ENCODE measurements at places on chromosomes 4 and X.

GRCh38 chrX:109704563-109704962 lies 28.5 kb downstream of the ACSL4 start:
- no peak for DNase-seq

DNA sequence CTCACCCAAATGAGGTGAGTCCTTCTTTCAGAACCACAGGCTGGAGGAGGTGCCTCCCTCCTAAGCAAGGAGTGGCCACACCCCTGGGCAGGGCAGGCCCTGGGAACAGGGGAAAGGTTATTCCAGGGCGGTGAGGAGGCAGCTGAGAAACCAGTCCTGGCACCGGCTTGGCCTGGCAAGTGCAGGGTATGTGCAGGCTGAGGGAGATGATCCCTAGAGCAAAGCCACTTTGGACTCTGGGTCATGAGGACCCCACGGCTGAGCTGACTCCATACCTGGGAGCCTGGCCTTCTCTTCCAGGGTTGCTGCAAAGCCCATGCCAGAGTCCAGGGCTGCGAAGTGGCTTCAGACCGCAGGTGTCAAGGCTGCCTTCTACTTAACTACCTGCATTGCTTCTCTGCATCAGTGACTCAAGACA lies 49.5 kb upstream of the HELT start:
- DNase-seq = no peak

DNA sequence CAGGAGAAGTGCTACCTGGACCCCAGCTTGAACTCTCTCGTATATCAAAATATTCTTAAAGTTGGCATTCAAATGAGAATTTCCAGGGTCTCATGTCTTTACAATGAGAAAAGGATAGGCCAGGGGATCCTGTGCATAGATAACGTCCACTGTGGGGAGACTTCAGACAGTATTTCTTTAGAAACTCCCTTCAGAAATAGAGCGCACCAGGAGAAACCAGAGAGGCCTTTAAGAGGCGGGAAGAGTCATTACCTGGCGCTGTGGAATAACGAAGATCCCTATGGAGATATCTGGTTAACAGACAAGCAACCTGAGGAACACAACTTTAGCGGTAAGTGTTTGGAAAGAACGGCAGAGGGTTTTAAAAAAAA lies 600 bp downstream of the RADX start:
- DNase-seq = peak; percentile 3

DNA sequence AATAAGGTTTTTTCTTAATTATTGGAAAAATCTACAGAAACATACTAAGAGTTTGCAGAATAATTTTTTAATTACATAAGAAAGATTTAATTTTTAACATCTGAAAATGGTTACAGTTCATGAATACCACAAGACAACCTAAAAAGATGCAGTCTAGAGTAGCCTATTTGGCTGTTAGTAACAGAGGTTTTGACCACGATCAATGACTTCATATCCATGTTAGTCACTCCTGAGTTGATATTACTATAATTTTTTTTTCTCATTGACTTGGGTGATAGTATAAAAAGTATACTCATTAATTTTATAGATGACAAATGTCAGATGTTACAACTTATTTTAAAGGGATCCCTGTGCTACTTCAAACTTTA lies 272.5 kb downstream of the DCTD start:
- DNase-seq = no peak

DNA sequence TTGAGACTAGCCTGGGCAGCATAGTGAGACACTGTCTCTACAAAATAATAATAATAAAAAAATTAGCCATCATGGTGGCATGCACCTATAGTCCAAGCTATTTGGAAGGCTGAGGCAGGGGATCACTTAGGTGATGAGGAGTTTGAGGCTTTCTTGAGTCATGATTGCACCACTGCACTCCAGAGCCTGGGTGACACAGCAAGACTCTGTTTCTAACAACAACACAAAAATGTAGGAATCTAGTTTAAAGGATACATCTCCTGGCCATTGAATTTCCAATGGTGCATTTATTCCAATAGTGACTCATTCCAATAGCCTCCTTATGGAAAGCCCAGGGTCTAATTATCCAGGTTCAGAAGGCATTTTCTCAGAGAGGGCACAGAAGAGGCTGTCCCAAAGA lies 21.9 kb upstream of the HERC6 start:
- no peak for DNase-seq

- peak; percentile 20 for DNase-seq
Measured at GRCh38 chr4:56099378-56099786, 150.6 kb downstream of the CEP135 start.

DNA sequence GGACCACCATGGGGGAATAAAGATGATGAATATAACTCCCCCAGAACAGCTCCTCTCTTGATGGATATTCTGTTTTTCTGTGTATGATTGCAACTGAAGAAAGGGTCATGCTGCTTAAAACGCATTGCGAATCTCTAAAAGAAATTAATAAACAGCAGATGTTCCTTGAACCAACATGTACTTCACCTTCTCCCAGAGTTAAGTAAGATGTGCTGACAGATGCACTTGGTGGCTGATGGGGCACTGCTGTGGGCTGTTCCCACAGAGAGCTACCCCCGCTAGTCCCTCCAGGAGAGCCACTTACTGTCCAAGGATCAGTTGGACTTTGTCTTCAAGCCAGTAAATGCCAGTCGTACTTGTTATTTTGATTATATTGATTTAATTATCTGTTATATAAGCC lies 26.3 kb upstream of the C4orf54 start:
- no peak for DNase-seq

DNA sequence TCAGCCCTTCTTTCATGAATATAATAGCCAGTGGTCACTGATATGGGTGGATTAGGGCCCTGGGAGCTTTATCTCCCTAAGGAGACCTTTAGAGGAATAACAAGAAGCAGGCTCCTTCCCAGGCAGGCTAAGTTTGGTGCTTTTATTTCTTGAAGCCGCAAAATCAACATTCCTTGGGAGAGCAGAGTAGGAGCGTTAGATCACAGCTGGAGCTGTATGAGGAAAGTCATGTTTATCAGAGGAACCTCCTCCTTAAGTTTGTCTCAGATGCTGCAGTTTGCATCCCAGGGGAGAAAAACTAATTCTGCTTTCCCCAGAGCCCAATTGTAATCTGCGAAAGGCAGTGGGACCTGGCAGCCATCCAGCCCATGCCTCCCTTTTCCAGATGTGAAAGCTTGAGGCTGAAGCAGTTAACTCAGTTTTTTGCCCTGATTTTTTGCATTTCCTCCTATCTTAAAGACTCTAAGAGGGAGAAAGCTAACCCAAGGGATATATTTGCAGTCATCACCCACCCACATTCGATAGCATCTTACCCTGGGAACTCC lies 186.0 kb upstream of the FRMPD4 start:
- DNase-seq = no peak

GRCh38 chr4:122591196-122591595 lies 29.7 kb downstream of the IL21 start:
- no peak for DNase-seq

DNA sequence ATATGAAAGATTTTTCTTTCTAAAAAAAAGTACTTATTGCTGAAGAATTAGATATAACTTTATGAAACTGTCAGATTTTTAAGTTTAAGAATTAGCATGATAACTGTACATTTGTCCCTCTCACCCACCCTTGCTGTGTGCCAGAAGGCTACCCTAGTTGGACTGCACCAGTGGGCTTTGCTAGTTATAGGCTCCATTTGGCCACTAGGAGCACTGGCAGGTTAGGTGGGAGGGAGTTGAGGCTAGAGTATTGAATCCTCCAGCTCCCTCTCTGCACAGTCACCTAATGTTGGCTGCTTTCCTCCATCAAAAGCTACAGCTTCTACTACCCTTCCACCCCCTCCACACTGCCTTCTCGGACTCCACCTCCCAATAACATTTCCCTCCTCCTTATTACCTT lies 84.2 kb downstream of the TASL start:
- no peak for DNase-seq

- DNase-seq = no peak
Measured at GRCh38 chr4:71553605-71554004, 214.8 kb downstream of the SLC4A4 start.

DNA sequence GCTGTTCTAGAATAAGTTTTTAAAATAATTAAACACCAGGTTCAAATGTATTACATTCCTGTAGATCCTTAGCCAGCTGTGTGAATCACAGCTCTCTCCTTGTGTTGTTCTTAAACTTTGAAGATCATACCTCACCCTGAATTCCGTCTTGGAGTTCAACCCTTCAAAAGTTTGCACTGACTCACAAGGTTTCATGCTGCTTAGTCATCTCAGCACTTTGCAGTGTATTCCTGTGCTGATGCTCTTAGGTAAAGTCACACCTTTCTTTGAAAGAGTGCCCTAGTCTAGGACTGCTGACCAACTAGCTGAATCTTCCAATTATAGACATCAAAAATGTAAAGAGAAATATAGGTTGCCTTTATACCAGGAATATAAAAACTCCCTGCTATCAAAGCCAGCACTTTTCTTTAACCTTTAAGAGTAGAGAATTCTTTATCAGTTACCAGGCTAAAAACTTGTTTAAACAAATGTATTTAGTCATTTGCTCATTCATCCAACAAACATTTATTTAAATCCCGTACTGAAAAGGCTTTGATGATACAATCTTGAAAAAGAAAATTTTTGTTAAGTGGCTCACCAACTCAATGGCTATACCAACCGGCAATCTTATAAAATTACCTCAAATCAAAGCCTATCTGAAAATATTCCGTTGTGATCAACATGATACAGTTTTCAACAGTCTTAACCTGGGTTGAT lies 169.7 kb downstream of the RAP1GDS1 start:
- no peak for DNase-seq

DNA sequence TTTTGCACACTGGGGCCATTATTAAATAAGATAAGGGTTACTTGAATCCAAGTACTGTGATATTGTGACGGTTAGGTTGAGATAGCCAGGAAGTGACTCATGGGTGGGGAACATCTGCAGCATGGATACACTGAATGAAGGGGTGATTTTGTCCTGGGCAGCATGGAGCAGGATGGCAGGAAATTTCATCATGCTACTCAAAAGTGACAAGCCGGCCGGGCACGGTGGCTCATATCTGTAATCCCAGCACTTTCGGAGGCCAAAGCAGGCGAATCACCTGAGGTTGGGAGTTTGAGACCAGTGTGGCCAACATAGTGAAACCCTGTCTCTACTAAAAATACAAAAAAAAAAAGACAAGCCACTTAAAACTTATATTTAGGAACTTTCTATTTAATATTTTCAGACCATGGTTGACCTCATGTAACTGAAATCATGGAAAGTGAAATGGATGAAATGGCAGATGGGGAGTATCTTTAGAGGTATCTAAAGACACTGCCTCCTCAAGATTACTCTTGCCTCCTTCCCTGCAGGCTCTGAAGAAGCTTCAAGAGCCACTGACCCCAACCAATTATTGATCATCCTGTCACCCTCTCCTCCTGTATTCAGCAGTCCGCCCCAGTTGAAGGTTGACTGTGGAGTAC lies 3.9 kb upstream of the TRIM60 start:
- DNase-seq = no peak

DNA sequence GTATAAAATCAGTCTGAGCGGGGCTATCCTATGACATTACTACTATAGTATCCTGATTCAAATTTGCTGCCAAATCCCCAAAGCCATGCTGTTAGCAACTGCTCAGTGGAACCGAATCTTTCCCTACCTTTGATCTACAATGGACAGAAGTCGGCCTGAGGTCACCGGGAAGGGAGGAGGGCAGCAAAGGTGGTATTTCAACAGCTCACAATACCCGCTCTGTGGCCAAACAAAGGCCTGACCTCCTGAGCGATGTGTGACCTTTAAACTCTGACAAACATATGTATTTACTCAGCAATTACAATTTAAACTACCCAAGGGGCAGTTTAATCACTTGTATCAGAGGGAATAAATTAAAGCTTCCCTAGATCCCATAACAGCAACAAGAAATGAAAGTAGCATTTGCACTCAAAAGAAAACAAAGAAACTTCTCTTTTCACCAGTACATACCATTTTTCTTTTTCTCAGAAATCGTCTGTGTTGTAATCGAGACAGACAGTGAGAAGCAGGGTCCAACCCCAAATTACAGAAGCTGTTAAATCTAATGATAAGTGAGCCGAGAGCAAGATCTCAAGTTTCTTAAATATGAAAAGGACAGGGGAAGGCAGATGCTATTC lies 11.6 kb upstream of the TMEM128 start:
- DNase-seq = no peak

DNA sequence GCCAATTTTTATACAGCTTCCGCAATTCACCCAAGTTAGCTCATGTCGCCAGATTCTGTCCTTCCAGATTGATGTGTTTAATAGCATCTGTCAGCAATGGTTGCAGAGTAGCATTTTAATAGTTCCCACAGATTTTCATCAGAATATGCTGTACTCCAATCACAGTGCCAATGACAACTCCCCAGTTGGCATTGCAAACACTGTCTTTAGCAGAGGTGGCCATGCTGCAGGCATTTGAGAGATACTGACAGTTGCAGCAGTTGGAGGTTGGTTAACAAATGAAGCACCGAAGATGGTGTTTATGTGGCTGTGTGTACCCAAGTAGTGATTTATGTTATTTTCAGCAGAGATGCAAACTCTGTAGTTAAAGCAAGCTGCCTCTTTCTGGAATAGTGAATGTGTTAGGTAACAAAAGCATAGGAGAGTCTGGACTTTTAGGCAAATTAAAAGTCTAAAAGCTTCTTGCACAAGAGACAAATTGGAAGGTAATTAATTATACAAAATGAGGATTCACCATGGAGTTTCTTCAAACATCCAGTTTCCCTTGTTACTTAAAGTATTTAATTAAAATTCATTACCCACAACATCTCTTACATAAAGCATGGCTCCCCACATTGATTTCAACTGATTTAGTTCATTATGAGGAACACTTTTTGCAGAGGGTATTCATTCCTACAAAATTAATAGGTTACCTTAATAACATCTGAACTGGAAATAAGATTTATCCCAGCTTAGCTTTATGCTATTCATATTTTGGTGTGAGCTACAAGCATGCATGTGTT lies 65.2 kb downstream of the PARM1 start:
- DNase-seq = peak; percentile 14

DNA sequence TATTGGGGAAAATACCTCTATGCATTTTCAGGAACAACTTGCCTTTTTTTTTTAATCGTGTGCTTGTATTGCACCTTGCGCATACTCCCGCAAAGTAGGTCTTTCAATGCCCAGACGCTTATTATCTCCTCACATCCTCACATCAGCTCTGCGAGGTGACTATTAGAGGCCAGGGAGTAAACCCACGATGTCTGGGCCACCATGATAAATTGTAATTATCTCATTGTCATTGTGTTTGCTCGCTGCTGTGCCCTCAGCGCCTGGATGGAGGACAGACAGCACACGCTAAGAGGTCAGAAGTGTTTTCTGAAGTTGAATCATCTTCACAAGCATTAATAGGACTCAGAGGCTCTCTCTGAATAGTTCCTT lies 1.0 kb upstream of the RELL1 start:
- no peak for DNase-seq

GRCh38 chr4:170687751-170688150 lies 598.0 kb upstream of the AADAT start:
- no peak for DNase-seq

- DNase-seq = no peak
Measured at GRCh38 chr4:165864271-165864670, 8.8 kb upstream of the TLL1 start.

GRCh38 chr4:7626531-7626930 lies 191.8 kb upstream of the PSAPL1 start:
- no peak for DNase-seq

- DNase-seq = no peak
Measured at GRCh38 chr4:155072417-155072816, 136.0 kb upstream of the NPY2R start.
